GM23248 (cell line): ENCODE measurements at places on chromosomes 6 and 20. TPM values are rescaled to one million over a fixed set of nuclear protein-coding genes. Genes with fewer than 3 reads are reported as not detected.

OPRL1 gene
- 0.35 and 0.53 TPM in 2 replicates for polyA plus RNA-seq

UST gene
- 10.1 and 11.2 TPM in 2 replicates for polyA plus RNA-seq

GNAS-AS1 gene
- 0.77 and 1.0 TPM in 2 replicates for polyA plus RNA-seq

ZNF831 gene
- not detected in 2 replicates for polyA plus RNA-seq

LRRC1 gene
- 2.4 and 3.6 TPM in 2 replicates for polyA plus RNA-seq

ACAT2 gene
- 17.6 and 18.9 TPM in 2 replicates for polyA plus RNA-seq

HSPA12B gene
- polyA plus RNA-seq: 0.06 and 0.11 TPM in 2 replicates

LPA gene
- polyA plus RNA-seq: not detected in 2 replicates

BNIP5 gene
- not detected in 2 replicates for polyA plus RNA-seq

DOK5 gene
- 16.0 and 16.1 TPM in 2 replicates for polyA plus RNA-seq

TMX4 gene
- 32.9 and 33.2 TPM in 2 replicates for polyA plus RNA-seq
